Foreskin keratinocyte (primary cell): ENCODE measurements at places on chromosomes 16 and 17. TPM values are rescaled to one million over a fixed set of nuclear protein-coding genes. Genes with fewer than 3 reads are reported as not detected.

GRCh38 chr17:35423761-35424160 lies 8.5 kb downstream of the SLFN12 start:
- no peak for DNase-seq

Gene WNT9B
- total RNA-seq, result not detected in 2 replicates

Gene GINS2
- 27.1 and 28.4 TPM in 2 replicates for total RNA-seq

Gene CAMKK1
- total RNA-seq, result 2.3 and 2.4 TPM in 2 replicates

Gene EVPLL
- total RNA-seq, result 0.11 and 0.17 TPM in 2 replicates
